HS-5 (cell line): ENCODE measurements at places on chromosomes 5 and 9.

GRCh38 chr5:99795031-99795430 lies 740.1 kb upstream of the FAM174A start:
- no peak for DNase-seq

DNA sequence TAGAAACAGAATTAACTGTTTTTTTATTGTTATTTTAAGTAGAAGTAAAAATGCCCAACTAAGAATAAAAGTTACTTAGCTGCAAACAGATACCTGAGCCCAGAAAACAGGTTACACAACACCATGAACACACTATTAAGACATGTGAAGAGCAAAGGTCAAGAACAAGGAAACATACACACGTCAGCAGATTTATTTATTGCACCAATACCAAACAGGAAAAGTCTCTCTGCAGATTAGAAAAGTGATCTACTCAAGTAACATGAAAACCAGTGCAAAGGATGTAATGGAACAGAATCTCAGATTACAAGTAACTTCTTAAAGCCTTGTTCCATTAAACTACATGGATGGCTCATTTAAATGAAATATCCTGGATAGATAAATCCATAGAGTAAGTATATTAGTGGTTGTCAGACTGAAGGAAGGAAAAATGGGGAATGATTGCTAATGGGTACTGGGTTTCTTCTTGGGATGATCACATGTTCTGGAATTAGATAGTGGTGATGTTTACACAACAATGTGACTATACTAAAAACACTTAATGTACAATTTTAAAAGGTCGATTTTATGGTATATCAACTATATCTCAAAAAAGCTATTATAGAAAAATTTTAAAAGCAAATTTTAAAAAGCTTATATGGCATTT lies 6.1 kb downstream of the SAR1B start:
- DNase-seq: no peak

DNA sequence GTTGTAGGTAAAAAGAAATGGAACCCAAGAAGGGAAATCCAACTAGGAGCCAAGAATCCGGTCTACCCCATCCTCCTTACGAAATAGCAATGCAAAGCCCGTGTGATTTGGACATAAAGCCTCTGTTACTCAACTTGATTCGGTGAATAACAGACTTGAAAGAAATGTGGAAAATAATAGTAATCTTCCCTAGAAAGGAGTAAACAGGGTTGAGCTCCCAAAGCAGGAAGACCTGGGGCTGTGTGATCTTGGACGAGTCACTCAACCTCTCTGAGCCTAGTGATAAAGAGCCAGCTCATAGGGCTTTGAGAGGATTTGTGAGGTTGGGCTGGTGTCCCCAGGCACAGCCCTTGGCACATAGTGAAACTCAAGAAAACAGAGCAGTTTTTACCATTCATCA lies 42.7 kb upstream of the IL17B start:
- no peak for DNase-seq

DNA sequence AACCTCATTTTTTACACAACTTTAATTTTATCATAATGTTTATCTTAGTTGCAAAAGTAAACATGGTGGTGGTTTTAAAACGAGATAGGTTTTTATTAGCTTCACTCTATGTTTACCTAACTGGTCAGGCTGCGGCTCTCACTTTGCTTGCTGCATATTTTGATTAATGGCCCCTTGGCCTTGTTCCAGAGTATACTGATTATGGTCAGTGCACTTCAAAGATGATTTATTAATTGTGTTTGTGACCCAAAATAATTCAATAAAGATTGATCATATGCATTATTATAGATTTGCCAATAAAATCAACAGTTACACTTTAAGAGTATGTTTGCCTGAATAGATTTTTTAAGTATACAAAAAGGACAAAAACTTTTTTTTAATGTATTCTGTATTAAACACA lies 188.0 kb downstream of the XRCC4 start:
- no peak for DNase-seq

GRCh38 chr9:123168586-123168985 lies 99.8 kb downstream of the STRBP start:
- no peak for DNase-seq

GRCh38 chr9:81397481-81398381 lies 291.6 kb downstream of the TLE1 start:
- no peak for DNase-seq

DNA sequence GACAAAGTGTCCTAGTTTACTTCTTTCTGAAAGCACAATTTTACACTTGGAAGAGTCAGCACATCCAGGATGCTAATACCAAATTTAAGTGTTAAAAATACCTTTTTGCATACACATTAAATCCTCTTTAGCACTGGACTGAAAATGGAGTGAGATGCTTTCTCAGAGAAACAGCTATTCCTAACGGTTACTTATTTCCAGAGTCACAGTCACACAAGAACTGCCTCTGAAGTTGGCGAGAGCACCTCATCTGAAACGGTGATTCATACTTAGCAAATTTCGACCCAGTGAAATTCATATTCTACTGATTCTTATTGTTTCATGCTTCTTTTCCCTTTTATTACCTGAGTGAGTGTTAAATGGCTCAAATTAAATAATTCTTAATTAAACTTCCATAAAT lies 12.2 kb downstream of the CDH18 start:
- DNase-seq: no peak

DNA sequence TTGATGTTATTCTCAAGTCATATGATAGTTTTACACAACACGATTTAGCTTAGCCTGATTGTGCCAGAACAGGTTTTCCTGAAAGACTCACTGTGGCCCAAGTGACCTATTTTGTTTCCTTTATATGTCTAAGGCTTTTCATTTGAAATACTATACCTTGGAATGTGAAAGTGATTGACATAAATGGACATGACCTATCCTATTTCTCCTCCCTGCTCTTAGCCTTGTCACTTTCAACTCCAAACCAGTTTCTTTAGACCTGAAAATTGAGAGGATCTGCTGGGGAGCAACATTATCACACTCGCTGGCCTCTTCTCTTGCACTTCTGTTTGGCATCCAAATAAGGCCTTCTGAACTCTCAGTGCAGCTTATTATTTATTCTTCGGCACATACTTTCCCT lies 496.8 kb downstream of the MAT2B start:
- no peak for DNase-seq

- DNase-seq: no peak
Observed at GRCh38 chr9:76181781-76182180, 212.4 kb downstream of the RFK start.

DNA sequence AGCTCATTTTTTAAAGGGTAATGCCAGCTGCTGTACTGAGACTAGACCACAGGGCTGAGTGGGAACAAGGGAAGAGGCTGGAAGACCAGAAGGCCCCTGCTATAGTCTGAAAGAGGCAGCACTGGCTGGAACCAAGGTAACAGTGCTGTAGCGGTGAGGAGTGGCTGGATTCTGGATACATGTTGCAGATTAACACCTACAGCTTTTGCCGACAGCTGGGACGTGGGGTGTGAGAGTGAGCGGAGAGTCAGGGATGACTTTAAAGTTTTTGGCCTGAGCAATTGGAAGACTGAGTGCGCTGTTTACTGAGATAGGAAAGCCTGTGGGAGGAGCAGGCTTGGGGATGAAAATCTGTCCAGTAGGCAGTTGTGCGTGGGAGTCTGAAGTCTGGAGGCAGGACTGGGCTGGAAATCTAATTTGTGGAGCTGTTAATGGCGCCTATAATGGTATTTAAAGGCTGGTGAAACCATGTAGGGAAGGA lies 26.5 kb downstream of the AQP7 start:
- no peak for DNase-seq

GRCh38 chr5:35061211-35061770 lies 13.5 kb upstream of the AGXT2 start:
- DNase-seq: no peak

- no peak for DNase-seq
Observed at GRCh38 chr9:137494550-137495351, 35.6 kb upstream of the NSMF start.

- DNase-seq: no peak
Observed at GRCh38 chr5:147805030-147805454, 22.5 kb upstream of the JAKMIP2 start.

DNA sequence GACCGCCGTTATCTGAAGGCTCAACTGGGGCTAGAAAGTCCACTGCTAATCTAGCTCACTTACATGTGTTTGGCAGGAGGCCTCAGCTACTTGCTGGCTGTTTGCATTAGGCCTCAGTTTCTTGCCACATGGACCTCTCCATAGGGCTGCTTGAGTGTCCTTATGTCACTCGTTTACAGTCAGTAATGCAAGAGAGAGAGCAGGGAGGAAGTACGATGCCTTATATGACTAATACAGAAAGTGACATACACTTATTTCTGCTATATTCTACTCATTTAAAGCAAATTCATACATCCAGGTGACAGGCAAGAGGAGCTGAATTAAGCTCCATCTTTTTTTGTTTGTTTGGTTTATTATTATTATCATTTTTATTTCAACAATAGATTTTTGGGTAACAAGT lies 179.6 kb downstream of the LURAP1L start:
- no peak for DNase-seq

- no peak for DNase-seq
Observed at GRCh38 chr9:136787690-136788400, 3.3 kb upstream of the TMEM141 start.

- no peak for DNase-seq
Observed at GRCh38 chr5:115636008-115636407, 10.2 kb upstream of the TMED7 start.
